ENCODE measurements at places on chromosomes 4 and X.

DNA sequence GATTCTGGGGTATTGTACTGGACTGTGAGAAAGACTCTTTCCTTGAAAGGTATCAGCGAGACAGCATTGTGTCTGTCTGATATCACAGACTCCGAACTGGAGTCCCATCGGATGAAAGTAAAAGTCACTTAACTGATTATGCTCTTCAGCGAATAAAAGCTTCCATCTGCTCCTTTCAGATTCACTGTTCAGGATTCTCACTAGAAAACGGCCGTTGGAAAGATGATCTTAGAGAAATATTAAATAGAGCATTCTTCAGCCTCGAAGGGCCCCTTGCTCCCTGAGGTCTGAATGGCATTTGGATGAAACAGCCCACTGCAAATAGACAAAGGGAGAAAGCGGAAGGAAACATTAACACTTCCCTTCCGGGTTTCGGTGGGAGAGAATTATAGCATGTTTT lies 416.2 kb upstream of the PRKX start:
- no peak for DNase-seq

GRCh38 chr4:186701273-186701672 lies 22.4 kb downstream of the FAT1 start:
- no peak for DNase-seq

GRCh38 chr4:79653871-79654270 lies 245.8 kb upstream of the GK2 start:
- DNase-seq, result no peak

DNA sequence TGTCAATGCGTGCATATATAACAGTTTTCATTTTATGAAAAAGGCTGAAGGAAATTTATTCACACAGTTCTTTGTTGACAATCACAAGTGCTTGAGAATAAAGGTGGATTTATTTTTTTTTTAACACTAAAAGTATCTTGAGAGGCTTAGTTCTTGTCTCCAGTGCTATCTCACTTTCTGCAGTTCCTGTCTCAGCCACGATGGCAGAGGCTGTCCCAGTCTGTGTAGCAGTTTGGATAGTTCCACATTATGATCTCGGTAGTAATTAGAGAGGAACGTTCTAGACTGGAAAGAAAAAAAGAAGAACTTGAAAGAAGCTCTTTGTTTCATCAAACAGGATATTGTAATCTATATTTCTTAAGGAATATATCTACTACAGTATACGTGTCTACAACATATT lies 229.0 kb downstream of the UGT8 start:
- no peak for DNase-seq

- no peak for DNase-seq
Measured at GRCh38 chr4:152064753-152065152, 303.9 kb upstream of the GATB start.

DNA sequence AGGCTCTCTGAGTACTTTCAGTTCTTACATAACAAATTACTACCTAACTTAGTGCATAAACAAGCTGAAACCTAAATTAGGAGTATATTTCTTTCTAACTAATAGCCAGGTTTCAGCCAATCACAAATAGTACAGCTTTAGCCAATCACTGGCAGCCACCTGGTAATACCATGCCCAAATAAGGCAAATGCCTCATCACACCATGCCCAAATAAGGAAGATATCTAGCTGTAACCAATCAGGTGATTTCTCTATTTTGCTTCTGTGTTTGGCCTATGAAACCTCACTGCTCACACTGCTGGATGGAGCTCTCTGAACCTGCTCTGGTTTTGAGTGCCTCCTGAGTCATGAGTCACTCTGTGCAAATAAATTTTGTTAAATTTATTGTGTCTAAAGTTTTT lies 113.5 kb downstream of the DDIT4L start:
- no peak for DNase-seq

DNA sequence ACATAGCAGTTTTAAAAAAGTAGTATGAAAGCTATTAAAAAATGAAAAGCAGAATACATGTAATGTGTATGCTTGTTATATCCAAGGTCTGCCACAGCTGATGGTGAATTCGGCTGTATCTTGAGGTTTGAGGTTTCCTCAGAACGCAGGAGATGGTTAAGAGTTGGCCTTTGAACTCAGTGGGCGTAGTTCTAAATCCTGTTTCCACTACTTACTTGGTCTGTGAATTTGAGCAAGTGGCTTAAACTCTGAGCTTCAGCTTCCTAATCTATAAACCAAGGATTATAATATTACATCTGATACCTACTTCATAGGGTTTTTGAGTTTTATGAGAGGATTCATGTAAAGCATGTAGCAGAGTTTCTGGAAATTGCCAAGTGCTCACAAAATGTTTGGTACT lies 125.2 kb downstream of the STIM2 start:
- peak; percentile 64 for DNase-seq

Data from CD4-positive, alpha-beta T cell treated with Interleukin-12 subunit alpha and Interleukin-12 subunit beta, for 1 hour (primary cell).